Memory B cell (primary cell): ENCODE measurements at places on chromosomes 3 and 15.
A peak's percentile ranks its signal among the peaks of the same experiment; 100 is the strongest.

- DNase-seq: no peak
Measured at GRCh38 chr3:125014570-125015179, 41.1 kb downstream of the HEG1 start.

- no peak for DNase-seq
Measured at GRCh38 chr15:63018639-63019038, 23.9 kb upstream of the TPM1 start.

- DNase-seq: no peak
Measured at GRCh38 chr15:89947385-89947784, 34.6 kb upstream of the ARPIN start.

DNA sequence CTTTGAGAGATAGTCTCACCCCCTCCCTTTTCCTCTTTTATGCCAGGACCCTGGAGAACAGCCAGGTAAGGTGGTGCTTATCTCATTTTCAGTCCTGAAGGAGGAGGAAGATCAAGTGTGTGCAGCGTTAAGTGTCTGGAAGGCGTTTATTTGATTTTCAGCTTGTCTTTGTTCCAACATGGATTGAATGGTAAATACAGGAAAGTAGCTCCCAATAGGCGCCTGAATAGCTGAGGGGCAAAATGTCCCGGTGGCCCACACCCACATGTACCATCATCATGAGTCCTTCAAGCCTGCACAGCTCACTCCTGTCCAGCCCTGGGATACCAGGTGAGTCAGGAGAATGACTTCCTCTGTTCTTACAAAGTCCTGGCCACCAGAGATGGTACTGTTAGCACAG is 73.5 kb downstream of the CEMIP start:
- no peak for DNase-seq

DNA sequence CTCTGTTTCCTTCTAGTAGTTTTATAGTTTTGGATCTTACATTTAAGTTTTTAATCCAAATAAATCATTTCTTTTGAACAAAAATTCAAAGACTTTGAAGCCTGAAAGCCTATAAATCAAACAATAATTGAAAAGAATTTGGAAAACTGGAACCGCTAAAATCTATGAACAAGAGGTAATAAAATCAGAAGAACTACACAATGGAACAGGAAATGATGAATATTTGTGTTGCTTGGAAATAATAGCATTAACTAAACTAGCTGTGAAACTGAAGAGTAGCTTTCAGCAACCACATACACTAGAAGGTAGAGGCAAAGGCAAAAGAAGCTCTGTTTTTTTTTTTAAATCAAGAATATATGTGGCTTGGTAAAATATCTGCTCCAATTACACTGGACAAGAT is 147.9 kb upstream of the ABI3BP start:
- DNase-seq: no peak

GRCh38 chr3:111035902-111036301 is 35.7 kb upstream of the NECTIN3 start:
- no peak for DNase-seq

- peak; percentile 10 for DNase-seq
Measured at GRCh38 chr3:28667646-28668621, 319.3 kb upstream of the AZI2 start.

- DNase-seq: no peak
Measured at GRCh38 chr3:65828706-65829105, 210.0 kb downstream of the MAGI1 start.

GRCh38 chr3:11130385-11130784 is 23.9 kb upstream of the HRH1 start:
- DNase-seq: no peak

GRCh38 chr3:108219336-108219735 is 2.9 kb downstream of the IFT57 start:
- peak; percentile 25 for DNase-seq
